NCI-H69 (cell line): ENCODE measurements at places on chromosomes 6 and 20.

DNA sequence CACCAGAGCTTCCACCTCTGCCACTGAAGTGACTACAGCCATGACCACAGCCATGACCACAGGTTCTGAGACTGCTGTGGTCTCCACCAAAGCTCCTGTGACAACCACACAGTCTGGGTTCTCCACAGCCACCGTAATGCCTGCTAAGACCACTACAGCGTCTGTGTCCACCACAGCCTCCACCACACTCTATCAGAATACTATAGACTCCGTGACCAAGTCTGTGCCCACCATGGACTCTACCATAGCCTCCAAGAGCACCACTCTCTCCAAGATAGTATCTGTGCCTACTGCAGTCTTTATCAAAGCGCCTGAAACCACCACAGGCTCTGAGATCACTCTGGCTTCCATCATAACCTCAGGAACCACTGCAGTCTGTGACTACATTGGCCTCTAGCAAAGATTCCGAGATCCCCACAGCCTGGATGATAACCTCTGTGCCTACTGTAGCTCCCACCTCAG, 18.3 kb upstream of the MUC21 start:
- no peak for DNase-seq

DNA sequence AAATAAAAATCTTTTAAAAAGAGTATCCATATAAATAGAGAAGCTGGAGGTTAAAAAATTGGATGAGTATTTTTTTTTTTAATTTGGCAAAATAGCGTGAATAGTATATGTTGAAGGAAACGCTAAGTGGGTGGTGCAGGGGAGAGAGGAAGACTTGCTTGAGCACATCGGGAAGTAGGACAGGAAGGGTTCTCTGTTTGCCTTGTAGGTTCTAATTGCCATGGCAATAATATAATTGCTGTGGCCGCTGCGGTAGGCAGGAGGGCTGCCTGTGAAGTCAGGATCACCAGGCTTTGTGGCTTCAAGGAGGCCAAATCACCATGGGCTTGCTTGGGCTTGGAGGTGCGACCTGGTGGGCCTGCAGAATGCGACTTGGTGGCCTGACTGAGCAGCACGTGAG, 35.1 kb downstream of the IGF2R start:
- peak; percentile 79 for DNase-seq

DNA sequence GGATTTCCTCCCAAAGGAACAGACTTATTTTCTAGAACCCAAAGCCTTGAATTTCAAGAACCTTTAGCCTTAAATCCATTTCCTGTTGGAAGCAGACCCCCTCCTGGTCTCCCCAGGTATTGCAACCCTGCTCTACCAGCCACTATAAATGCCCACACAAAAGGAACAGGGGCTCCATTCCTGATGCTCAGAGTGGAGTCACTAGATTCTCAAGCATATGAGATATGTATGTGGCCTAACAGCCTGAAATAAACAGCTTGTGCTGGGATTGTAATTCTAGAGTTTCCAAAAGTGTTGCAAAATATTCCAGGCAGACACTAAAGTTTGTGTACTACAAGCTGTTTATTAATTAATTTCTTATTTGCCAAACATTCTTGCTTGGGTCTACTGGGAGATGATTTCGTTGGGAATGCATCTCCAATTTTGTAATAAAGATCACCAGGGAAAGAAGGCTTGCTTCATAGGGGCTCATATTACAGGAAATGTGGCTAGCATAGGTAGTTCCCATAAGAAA, 44.8 kb downstream of the RIPOR3 start:
- DNase-seq: no peak

- peak; percentile 85 for DNase-seq
These were observed 301.9 kb downstream of the UTRN start for GRCh38 chr6:144586986-144587385.

GRCh38 chr20:37714978-37715672, 21.3 kb downstream of the CTNNBL1 start:
- DNase-seq: no peak

GRCh38 chr20:2692036-2692885, at the start of gene EBF4:
Gene EBF4, plus strand, starts transcription at chr20:2692780. Its CDS starts 866 bp downstream, at chr20:2693646.
- peak; percentile 68 for DNase-seq

DNA sequence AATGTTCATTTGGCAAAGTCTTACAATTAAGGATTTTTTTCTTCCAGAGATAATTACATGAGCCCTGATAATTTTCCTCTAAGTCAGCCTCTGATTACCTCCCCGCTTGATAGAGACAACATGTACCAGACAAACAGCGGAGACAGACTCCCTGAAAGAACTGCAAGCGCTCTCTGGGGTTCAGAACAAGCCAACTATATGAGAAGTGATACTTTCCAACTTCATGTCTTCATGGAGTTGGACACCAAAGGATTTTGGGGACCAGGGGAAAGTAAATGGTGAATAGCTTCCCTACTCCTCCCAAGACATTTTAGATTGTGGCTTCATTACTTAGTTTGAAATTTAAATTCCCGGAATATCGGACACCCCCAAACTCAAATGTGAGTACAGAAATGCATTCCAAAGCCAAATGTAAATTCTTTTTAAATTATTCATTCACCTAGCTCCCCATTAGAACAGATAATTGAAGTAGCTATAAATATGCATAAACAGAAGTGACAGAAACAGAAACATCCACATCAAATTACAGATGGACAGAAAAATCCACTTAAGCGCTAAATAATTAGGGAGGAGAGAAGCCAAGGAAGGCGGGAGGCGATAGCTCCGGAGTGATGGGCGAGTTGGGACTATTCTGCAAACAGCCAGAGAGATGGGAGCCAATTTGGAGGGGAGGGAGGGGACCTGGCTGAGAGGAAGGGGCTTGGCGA, 129.7 kb upstream of the AKAP12 start:
- DNase-seq: peak; percentile 24

GRCh38 chr6:43870660-43871061, 100.7 kb downstream of the VEGFA start:
- DNase-seq: no peak

DNA sequence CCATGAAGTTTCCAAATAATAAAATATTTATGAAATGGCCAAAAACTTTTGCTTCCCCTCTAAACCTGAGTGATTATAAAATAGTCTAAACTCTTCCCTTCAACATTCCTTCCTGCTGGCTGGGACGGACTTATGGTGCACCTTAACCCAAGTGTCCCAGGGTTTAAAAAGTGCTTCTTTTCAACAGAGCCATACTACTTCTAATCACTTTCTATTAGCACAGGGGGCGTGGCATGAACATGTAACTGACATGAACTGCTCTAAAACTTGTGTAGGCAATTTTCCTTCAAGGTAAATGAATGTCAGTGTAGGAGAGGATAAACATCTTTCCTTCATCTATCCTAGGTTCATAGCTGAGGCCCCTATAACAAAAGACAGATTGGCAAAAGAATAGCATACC, 163.6 kb upstream of the RIMS1 start:
- no peak for DNase-seq

GRCh38 chr6:1604158-1605003, 5.3 kb upstream of the FOXC1 start:
- peak; percentile 81 for DNase-seq

DNA sequence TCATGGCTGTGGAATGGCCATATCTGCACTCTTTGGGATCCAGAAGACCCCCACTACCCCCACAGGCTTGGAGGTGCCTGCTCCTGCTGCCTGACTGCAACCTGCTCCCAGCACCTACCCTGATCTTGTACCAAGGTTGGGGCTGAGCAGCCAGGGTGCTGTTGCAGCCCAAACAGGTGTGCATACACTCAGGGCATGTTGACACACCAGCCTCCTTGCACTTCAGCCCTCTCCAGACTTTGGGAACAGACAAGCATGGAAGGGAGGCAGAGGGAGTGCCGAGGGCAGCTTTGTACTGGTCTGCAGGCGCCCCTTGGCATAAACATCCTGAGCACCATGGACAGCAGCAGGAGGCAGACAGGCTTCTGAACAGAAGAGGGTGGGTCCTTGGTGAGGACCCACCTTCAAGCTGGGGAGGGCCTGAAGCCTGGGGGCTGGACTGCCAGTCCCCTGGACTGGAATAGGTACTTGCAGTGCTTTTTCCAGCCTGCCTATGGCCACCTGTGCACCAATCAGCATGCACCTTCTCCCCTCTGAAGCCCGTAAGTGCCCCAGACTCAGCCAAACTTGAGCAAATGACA, 1675.8 kb downstream of the HACE1 start:
- peak; percentile 25 for DNase-seq

DNA sequence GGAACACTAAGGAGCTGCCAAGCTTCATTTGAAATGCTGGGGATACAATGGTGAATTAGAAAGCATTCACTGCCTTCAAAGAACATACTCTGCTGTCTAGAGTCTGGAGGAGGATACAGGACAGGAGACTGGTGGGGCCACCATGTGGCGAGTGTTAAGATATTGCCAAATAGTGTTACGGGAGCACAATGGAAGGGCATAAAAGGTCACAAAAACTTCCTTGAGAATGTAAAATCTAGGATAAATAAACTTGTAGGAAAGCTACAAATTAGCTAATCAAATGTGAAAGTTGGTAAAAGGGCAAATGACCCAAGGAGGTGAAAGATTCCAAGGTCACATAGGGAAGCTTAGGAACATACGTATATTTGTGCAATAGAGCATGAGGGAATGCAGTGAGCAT, 271.7 kb downstream of the RFPL4B start:
- no peak for DNase-seq

- no peak for DNase-seq
These were observed 1.7 kb upstream of the RPL7L1 start for GRCh38 chr6:42877695-42878094.

DNA sequence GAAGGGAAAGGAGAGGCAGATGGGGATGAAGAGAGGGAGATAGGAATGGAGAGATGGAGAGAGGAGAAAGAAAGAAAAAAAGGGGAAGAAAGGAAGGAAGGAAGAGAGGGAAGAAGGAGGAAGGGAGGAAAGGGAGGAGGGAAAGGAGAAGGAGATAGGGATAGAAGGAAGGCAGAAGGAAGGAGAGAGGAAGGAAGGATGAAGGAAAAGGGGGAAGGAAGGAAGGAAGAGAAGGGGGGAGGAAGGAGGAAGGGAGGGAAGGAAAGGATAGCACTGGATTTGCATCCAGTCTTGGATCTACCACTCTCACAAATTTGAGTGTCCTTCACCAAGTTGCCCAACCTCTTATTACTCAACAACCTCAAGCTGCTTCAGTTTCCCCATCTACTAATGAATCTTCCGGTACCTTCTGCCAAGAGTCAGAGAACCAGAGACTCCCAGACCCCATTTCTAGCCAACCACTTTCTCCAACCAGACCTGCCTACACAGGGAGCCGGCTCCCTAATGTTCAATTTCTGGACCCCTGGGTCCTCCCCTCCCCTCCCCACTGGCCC, 79.7 kb upstream of the FOXP4 start:
- DNase-seq: no peak

- DNase-seq: peak; percentile 81
These were observed 5.7 kb upstream of the DDX43 start for GRCh38 chr6:73388800-73389512.

DNA sequence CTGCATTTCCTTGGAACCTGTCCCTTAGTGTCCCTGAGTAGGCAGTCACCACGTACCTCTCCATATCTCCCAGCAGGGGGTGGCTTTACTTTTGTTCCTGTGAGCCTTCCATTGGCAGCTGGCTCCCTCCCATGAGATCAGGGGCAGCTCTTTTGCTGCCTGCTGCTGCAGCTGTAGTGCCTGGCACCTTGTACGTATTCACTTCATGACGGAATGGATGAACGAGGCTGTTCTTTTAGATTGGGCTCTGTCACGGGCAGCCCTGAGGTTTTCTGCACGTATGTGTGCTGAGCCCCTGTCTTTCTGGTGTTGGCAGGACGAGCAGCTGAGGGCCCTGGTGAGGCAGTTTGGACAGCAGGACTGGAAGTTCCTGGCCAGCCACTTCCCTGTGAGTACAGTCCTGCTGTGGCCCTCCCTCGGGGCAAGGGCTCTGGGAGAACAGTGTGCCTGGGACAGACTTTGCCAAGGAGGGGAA, 14.6 kb downstream of the MYBL2 start:
- peak; percentile 74 for DNase-seq

GRCh38 chr6:113636357-113636824, 220.8 kb upstream of the MARCKS start:
- DNase-seq: peak; percentile 77

DNA sequence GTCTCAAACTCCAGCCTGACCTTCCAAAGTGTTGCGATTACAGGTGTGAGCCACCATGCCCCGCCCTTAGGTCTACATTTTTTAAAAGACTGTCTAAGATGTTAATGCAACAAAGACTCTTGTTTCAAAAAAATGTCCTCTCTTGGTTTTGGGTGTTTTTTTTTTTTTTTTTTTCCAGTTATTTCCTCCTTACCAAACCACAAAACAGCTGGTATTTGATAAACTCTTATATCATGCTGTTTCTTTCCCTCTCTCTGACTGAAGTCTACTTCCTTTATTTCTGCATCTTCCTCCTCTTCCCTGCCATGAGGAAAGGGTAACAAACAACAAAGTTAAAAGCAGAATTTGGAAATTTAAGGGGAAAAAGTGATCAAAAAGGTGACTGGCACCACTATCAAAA, 21.2 kb downstream of the STK38 start:
- DNase-seq: no peak

GRCh38 chr6:52423971-52424381, 3.8 kb downstream of the EFHC1 start:
- no peak for DNase-seq

GRCh38 chr6:164034602-164035140, 620.2 kb downstream of the QKI start:
- no peak for DNase-seq

DNA sequence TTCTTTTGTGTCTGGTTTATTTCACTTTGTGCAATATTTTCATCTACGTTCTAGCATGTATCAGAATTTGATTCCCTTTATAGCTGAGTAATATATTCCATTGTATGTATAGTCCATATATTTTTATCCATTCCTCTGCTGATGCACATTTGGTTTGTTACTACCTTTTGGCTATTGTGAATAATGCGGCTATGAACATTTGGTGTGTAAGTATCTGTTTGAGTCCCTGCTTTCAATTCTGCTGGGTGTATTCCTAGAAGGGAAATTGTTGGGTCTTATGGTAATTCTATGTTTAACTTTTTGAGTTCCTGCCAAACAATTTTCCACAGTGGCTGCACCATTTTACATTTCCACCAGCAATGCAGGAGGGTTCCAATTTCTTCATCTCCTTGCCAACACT, 52.4 kb downstream of the DNAH8 start:
- no peak for DNase-seq

DNA sequence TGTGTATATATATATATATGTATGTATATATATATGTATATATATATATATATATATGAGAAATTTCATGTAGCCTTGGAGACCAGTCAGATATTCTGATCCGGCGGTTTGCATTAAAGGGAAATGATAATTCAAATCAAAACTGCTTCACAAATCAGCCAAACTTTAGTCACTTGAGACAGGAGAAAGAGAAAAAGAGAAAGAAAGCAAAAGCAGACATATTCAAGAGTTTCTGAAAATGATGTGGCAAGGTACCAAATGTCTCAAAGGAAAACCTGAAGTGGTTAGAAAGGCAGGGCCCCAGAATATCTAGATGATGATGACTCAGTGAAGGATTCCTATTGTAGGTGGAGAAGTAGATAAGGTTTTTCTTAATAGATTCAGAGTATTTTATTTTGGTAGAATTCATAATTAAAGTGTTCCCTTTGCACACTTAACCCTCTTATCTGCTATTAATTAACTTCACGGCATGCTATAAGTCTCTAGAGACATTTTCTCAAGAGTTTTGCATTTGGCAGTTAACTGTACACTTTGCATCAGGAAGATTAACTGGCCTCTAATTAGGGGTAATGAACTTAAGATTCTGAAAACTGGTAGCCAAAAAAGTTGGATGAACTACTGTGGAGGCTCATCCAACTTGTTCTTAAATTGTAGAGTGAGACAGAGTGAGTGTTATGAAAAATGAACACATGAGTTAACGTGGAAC, 50.1 kb upstream of the ASF1A start:
- no peak for DNase-seq
